ENCODE measurements at places on chromosomes 13 and 19.

DNA sequence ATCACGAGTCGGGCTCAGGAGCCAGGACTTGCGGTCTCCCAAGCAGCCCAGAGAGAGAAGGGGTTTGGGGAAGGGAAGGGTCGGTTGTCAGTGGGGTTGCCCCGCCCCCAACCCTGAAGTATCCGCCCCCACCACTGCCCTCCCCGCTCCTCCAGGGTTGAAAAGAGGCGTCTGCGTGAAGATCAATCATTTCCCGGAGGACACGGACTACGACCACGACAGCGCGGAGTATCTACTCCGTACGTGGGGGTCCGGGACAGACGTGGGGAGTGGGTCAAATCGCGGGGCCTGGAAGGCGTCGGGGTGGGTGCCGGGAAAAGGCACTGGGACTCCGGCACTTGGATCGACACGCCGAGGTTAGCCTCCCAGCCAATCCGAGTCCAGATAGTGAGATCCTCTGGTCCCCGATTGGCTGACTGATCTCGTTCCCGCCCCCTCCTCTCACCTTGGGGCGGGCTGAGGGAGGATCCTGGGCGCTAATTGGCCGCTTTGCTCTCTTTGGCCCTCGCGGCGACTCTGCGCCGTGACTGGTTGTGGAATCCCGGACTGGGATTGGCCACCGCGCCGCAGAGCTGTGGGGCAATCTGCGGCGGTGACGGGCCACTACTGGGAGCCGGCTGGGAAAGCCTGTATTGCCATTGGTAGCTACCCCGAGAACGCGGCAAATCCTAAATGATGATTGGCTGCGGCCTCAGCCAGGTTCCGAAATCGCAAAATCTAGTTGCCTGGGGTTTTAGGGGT is 13.3 kb upstream of the CACNG6 start:
- DNase-seq, result peak; percentile 10

DNA sequence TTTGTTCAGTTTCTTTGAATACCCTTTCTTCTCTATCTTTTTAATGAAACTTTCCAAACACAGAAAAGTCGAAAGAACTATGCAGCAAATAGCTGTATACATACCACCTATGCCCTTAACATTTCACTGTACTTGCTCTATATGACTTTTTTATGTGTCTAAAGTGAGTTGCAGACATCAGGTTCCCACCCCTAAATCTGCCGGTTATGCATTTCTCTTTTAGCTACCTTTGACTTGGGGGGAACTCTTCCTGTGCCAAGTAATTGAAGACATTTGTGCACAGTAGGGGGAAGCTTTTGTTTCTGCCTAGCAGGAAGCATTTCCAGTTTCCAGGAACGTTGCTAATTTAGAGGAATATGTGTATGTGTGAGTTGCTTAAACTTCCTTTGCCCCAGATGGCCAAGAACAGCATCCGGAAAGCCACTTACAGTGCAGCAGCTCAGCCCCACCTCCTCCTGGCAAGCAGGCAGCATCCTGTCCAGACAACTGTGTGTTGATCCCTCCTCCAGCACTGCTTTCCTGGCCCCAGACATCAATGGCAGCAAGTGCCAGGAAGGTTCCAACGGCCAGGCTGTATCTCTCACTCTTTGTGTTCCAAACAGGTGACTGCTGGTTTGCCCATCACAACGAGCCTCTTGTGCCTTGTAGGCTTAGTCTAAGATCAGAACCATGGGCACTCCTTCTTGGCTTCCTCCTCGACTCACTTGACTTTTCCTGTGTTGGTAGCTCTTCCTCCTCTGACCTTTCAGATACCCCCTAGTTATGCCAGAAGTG is 14.7 kb upstream of the GRAMD1A start:
- DNase-seq, result no peak

- no peak for DNase-seq
These were observed 60.3 kb downstream of the CCDC70 start for GRCh38 chr13:51921790-51922740.

GRCh38 chr13:41352935-41353840 is 42.1 kb downstream of the NAA16 start:
- peak; percentile 47 for DNase-seq

DNA sequence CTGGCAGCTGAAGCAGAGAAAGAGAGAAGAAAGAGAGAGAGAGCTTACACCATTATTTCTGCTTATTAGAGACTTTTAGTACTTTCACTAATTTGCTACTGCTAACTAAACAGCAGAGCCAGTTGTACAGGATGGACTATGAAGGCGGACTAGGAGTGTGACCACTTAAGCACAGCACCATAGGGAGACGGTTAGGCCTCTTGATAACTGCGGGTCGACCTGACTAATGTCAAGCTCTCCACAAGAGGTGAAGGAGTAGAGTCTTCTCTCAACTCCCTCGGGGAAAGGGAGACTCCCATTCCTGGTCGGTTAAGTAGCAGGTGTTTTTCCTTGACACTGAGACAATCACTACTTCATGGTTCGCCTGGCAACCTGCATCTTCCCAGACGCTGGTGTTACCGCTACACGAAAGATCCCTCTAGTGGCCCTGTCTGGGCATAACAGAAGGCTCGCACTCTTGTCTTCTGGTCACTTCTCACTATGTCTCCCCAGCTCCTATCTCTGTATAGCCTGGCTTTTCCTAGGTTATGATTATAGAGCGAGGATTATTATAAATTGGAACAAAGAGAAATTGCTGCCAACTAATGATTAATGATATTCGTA is 5.3 kb upstream of the PSG7 start:
- DNase-seq, result no peak

DNA sequence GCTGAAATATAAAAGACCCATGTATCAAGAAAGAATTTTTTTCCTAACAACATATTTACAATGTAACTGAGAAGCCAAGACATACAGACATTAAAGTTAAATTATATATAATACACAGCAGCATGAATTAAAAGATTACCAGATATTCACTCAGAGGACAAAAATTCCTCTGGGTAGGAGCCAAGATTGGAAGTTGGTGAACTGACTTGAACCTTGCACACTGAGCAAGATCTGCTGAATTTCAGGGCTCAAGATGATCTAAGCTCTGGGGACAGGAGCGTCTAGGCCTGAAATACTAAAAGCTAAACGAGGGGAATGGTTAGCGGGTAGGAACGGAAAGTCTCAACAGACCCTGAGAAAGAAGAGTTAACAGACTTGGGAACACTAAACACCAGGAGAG is 8.5 kb downstream of the FOXO1 start:
- no peak for DNase-seq

GRCh38 chr13:27176470-27177410 is 5.1 kb upstream of the USP12 start:
- DNase-seq, result no peak

DNA sequence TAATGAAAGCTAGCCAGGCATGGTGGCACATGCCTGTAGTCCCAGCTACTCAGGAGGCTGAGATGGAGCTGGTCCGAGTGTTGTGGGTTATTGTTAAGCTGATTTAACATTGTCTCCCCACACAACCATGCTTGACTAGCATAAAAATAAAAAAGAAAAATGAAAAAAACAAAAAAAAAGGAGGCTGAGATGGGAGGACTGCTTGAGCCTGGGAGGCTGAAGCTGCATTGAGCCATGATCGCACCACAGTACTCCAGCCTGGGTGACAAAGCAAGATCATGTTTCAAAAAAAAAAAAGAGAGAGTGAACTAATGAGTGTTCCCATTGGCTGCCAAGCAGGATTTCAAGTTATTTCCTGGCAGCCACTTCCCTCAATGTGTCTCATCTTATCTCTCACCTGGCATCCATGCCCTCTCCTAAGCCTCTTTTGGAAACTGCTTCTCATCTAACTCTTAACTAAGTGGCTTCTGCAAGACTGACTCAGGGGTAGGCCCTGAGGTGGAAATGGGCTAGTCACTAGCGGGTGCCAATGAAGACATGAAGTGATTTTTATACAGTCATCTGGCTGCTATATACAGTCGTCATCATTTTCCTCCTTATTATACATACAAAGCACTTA is 4.9 kb downstream of the THAP8 start:
- DNase-seq, result no peak

- no peak for DNase-seq
These were observed 245.3 kb downstream of the PCCA start for GRCh38 chr13:100334214-100334613.
